ENCODE measurements at places on chromosomes 4 and X.

- DNase-seq, result no peak
Measured at GRCh38 chr4:105120626-105121025, 26.1 kb upstream of the TET2 start.

DNA sequence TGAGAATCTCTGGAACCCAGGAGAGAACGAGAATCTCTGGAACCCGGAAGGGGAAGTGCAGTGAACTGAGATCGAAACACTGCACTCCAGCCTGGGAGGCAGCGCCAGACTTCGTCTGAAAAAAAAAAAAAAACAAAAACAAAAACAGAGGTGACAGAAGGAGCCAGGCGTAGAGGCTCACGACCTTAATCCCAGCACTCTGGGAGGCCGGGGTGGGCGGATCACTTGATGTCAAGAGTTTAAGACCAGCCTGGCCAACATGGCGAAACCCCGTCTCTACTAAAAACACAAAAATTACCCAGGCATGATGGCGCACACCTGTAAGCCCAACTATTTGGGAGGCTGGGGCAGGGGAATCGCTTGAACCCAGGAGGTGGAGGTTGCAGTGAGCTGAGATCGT is 17.0 kb downstream of the ZNF280C start:
- no peak for DNase-seq

- no peak for DNase-seq
Measured at GRCh38 chrX:68419975-68420374, 13.3 kb downstream of the OPHN1 start.

GRCh38 chr4:5972571-5972970 is 45.7 kb downstream of the C4orf50 start:
- DNase-seq, result no peak

GRCh38 chr4:76620723-76621468 is 185.9 kb downstream of the SHROOM3 start:
- no peak for DNase-seq

DNA sequence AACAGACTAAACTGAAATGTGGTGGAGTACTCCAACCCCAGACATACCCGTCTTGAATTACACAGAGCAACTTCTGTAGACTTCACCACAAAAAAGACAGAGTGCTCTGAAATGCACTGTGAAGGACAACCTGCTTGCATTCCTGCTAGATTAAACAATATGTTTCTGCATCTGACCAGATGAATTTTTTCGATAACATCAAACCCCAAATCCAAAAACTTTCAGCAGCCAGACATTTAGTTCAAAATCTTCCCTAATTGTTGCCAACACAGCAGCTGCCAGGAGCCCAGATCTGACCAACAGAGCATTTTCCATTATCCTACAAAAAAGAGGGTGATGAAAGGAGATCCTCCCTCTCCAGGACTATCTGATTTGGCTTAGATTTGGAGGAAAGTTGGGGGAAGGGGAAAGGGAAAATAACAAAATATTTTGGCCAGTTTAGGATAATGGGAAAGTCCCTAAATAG is 356.5 kb downstream of the PDGFC start:
- DNase-seq, result no peak

DNA sequence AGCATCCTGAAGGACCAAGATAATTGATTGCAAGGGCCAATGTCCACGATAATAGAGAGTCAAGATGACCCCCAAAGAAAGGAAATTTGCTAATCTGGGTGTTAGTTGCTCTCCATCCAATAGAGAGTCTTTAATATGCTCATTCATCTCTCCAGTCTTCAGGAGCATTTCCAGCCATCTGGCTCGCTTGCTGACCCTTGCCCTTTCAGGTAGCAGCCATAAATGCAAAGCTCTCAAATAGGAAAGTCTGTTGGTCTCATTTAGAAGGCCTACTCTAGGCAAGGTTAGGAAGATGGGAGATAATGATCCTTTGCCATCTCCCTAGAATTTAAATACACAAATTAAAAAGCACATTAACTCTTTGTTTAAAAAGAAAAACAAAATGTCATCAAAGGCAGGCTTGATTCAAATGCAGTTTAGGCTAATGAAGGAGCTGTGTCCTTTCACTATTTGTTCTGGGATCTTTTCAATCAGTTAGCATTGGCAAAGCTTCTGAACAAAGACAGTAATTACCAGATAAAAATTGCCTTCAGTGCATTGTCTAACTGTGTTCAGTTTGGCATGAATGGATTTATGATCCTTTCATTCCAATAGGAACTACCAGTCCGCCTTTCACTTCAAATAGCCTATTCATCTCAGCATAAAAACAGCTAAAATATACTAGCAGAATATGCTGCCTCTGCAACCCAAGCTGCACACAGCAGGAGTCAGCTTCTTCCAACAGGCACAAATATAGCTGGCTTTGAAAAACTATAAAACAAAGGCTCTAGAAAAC is 49.6 kb upstream of the ATXN3L start:
- peak; percentile 74 for DNase-seq

GRCh38 chr4:149706942-149707341 is 108.7 kb downstream of the IQCM start:
- no peak for DNase-seq

DNA sequence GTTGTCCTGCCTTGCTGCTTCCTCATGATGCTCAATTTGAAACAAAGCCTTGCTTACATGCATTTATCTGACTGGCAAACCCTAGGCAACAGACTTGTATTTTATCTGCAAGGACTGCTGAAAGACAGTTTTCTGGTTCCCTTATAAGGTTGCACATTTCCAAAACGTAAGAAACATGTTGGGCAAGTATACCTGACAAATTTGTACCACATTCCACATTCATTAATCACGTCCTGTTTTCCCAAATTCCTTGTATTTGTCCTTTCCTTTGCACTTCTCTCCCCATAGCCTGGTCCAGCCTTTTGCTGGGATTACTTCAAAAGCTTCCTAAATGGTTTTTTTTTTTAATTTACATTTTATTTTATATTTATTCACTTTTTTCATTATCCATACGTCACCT is 310.1 kb downstream of the PPP3CA start:
- no peak for DNase-seq

GRCh38 chrX:26778320-26778888 is 562.4 kb downstream of the MAGEB5 start:
- DNase-seq, result no peak

- no peak for DNase-seq
Measured at GRCh38 chr4:56666279-56666678, 14.8 kb downstream of the HOPX start.

- no peak for DNase-seq
Measured at GRCh38 chr4:94409962-94410361, 41.8 kb upstream of the PDLIM5 start.

- no peak for DNase-seq
Measured at GRCh38 chr4:28092610-28093009, 1232.0 kb downstream of the STIM2 start.

DNA sequence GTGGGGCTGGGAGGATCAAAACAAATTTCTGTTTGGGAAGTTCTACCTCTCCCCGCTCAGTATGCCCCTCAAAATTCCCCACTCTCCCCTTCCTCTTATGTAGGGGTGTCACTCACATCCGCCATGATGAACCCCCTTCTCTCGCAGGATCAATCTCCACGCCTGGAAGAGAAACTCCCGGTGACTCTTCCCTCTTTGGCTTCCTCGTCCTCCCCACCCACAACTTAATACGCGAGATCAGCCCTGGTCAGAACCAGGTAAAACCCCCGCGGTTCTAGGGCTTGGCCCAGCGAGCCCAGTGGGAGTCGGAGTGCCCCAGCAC is 427 bp downstream of the LAMTOR3 start:
- DNase-seq, result no peak

DNA sequence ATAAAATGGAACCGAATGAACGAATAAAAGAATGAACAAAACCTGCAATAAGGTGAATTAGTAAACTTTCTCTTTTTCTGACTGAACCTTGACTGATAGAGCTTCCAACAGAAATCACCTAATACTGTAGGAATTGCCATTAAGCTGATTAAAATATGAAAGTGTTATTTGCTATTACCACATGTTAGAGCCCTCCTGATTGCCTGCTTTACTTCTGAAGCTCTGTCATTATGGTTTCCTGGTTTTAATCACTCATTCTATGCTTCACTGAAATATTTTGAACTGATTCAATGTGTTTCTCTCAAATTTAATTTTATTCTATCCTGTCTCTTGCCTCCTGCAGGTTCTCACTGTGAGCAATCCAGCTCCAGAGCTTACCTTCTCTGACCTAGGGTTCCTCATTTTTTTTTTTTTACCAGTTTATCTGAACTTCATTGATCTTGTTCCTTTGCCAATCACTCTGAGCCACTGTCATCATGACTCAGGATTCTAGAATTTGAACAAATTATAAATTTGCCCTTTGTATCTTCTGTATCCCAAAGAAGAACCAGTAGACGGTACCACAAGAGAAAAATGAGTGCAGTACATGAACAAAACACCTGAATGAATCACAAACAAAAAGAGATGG is 48.1 kb upstream of the UGT2B15 start:
- no peak for DNase-seq

DNA sequence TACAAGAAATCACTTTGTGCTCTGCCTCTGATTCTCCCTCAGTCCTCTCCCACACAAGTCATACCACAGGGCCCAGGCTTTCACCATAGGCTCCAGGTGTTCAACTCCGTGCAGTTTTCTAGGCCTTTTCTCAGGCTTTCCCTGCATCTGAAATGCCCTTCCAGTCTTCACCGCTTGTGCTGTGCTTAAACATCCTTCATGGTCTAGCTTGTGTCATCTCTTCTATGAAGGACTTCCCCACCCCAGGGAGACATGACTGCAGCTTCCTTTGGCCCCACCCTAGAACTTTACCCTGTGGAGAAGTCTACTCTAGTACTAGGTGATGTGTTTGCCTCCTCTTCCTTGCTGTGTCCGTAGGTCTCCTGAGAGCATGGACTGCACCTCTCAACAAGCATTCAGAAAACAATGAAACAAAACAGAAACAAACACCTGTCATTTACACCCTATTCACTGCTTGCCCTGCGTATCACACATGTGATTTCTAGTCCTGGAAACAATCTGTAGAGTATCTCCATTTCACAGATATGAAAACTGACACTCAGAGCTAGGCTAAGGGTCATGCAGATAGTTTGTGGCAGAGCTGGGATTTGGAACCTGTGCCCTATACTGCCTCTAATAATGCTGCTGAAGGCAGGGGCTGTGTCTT is 22.7 kb upstream of the LEF1 start:
- DNase-seq, result no peak

GRCh38 chr4:46554760-46555465 is 165.0 kb upstream of the GABRA2 start:
- DNase-seq, result no peak

All from NCI-H2081 treated with DMSO at 0.1 percent for 48 hours (cell line).